Right hindlimb (tissue), 1 donor: ENCODE measurements at places on chromosomes 16 and 17.

DNA sequence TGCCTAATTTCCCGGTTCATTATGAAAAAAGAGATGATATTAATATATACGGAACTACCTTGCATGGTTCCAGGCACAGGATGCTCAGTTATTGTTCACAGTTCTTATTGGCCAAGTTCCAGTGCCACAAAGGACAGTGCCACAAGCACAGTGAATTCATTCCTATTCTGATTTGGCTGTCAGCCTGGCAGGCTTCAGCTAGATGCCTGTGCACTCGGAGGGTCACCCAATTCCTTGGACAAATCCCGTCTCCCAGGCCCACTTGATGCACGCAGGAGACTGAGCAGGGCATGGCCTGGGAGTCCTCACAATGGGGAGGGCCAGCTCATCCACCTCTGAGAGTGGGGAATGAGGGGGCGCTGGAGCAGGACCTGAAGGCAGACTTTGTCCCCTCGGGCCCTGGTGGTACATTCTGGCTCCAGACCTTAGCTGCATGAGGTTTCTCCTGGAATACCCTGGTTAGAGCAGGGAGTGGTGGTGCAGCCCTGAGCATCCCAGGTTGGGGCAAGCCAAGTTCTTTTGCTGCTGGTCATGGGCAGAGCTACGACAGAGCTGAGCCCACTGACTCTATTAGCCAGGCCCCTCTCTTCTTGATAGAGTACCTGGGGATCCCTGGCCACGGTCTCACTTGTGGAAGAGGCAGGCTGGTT lies 41.4 kb downstream of the MIS12 start:
- DNase-seq, result no peak

DNA sequence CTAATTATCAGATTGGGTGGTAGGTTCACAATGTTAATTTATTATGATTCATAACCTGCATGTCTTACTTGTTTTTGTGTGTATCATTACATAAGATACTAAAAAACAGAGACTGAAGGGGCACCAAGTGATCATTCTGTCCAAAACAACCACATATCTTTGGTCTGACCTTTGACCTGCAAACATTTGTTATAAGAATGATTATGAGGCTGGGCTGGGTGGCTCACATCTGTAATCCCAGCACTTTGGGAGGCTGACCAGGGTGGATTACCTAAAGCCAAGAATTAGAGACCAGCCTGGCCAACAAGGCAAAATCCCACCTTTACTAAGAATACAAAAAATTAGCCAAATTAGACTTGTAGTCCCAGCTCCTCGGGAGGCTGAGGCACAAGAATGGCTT lies 116.4 kb downstream of the SPAG9 start:
- DNase-seq, result no peak

DNA sequence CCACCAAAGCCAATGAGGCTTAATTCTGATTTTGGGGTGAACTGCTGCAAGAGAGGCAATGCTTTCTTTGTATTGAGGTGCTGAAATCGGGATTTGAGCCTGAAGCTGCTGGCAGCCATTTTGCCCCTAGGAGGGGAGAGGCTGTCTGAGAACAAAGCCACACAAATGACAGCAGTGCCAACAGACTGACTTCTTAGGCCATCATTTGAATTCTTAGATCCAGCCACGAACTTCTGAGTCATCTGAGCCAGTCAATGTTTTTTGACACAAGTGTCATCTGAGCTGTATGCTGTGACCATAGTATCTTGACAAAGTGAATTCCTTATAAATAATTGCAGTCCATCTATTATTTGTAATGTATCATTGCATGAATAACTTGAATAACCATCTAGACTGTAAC lies 29.0 kb downstream of the HYDIN start:
- no peak for DNase-seq

DNA sequence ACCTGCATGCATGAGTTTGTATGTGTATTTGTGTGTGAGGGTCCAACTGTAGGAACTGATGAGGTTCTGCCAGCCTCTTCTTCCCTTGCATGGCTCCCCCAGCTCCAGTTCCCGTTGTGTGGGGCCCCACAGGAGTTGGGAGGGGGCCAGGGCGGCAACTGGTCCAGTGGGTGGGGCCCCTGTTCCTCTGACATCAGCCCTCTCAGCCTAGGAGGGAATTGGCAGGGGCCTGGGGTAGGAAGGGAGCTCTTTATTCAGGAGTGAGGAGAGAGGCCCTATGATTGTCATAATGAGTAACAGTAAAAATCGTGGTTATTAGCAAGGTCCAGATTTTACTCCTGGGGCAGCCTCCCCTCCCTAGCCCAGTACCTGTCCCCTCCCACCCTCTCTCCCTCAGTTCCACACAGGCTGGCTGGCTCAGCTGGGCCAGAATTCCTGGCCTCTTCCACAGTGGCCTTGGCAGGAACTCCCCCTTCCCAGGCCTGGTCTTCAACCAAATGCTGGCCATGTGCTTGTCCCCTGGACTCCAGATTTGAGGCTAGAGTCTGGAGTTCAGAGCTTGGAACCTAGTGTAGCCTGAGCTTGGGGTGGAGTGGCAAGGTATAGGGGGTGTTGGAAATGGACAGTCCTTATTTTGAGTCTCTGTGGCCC lies 18.9 kb downstream of the RARA start:
- DNase-seq, result peak; percentile 78

- no peak for DNase-seq
These were observed 43.4 kb downstream of the MFSD11 start for GRCh38 chr17:76781056-76781982.

DNA sequence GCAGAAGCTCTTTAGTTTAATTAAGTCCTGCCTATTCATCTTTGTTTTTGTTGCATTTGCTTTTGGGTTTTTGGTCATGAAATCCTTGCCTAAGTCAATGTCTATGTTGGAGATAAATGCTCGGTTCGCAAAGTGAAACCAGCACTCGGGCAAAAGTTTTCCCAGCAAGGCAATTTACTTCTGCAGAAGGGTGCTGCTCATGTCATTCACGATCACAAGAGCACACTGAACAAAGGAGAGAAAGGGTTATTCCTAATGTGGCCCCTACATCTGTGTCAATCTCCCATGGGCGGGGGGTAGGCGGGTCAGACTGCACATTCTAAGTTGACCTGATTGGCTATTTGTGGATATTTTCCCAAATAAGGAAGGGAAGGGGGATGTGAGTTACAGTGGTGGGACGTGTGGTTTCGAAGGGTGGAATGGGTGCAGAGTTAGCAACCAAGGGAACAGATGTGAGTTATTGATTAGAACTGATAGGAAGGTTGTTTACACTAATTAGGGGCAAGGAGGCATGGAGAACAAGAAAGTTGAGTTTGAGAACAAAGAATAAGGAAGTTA lies 23.0 kb downstream of the ATF7IP2 start:
- DNase-seq, result no peak

- DNase-seq, result no peak
These were observed 342.8 kb upstream of the HSBP1 start for GRCh38 chr16:83464991-83465390.
